ENCODE measurements at places on chromosomes 7 and 10.

DNA sequence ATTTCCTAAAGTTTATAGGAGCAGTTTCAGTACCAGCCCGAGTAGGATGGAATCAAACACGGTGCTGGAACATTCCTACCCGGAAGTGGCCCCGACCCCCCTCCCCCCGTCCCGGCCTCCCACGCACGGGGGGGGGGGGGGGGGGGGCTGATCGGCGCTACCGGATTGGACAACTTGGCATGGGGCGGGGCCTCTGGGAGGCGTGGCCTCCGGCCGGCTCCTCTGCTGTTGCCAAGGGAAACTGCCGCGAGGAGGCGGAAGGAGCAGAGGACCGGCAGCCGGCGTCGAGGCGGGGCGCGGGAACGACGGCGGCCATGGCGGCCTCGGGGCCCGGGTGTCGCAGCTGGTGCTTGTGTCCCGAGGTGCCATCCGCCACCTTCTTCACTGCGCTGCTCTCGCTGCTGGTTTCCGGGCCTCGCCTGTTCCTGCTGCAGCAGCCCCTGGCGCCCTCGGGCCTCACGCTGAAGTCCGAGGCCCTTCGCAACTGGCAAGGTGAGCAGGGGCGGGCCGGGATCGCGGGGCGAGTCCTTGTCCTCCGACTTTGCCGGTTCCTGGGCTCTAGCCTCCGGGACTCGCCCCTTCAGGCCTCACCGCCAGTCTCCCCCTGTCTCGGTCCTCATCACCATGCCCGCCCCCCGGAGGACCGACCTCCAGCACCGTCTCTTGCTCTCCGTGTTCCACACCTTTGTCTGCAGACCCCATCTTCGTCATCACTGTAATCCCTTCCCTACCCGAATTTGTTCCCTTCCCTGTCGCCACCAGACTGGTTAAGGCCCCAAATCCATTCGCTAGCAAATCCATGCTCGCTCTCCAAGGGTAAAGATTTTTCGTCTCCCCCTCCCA lies at the start of gene RHBDD2:
Gene RHBDD2, plus strand, starts transcription at position 266 of the 843 bp plus-strand sequence. Its CDS starts 49 bp downstream, at position 315.
- peak; percentile 82 for DNase-seq

DNA sequence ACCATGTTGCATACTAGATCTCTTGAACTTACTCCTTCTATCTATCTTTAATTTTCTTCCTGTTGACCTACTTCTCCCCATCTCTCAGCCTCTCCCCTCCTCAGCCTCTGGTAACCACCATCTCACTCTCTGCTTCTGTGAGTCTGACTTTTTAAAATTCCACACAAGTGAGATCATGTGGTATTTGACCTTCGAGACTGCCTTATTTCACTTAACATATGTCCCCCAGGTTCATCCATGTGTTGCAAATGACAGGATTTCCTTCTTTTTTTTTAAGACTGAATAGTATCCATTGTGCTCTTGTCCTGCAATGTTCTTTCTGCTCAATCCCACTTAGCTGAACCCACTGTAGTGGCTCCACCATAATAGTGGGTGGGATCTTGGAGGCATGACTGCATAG lies 51.4 kb upstream of the DNAJC1 start:
- DNase-seq: no peak

- no peak for DNase-seq
These were observed 95.0 kb upstream of the DDC start for GRCh38 chr7:50660040-50660829.

DNA sequence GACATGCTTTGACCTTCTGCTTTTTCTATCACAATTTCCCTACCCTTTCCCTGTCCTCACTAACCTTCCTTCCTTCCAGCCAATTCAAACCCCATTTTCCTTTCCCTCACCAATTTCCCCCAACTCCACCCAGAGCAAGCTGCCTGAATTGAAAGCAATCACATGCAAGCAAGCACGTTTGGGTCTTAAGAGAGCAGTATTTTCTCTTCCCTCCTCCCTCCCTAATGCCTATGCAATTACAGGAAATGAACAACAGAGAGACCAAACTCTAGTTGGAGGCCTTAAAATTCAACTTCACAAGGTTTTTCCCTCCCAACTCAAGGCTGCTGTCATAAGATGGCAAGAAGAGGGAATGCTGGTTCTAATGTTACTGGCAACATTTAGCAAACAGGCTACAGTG lies 117.2 kb downstream of the MYOF start:
- DNase-seq: no peak

DNA sequence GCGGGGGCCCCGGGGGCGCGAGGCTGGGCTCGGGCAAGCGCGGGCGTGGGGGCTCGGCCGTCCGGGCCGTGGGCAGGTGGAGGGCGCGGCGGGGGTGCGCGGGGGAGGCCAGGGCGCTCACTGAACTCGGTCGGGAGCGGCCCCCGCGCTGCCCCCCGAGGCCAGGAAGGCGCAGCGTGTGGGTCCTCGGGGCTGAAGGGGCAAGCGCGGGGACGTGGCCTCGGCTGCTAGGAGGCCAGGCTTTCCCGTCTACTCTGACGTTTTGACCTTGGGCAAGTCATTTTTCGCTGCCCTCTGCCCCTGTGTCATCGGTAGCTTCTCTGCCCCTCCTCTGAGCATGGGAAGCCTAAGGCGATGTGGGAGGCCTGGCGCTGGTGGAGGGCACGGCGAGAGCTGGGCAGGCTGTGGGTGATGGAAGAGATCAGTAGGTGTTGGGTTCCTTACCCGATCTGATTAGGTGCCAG lies 441 bp downstream of the FBH1 start:
- no peak for DNase-seq

- no peak for DNase-seq
These were observed 92.0 kb downstream of the SFMBT2 start for GRCh38 chr10:7318836-7319235.
